Glutamatergic neuron (in vitro differentiated cells): ENCODE measurements at places on chromosomes 16 and 17.

GRCh38 chr17:17078832-17079231, 36.6 kb downstream of the MPRIP start:
- peak; percentile 2 for DNase-seq

GRCh38 chr17:4109449-4109848, 33.4 kb downstream of the ZZEF1 start:
- DNase-seq = no peak

GRCh38 chr16:71746442-71747046, 22.0 kb upstream of the PHLPP2 start:
- no peak for DNase-seq

- DNase-seq = no peak
These were observed 41.0 kb downstream of the OTOA start for GRCh38 chr16:21704733-21705132.

DNA sequence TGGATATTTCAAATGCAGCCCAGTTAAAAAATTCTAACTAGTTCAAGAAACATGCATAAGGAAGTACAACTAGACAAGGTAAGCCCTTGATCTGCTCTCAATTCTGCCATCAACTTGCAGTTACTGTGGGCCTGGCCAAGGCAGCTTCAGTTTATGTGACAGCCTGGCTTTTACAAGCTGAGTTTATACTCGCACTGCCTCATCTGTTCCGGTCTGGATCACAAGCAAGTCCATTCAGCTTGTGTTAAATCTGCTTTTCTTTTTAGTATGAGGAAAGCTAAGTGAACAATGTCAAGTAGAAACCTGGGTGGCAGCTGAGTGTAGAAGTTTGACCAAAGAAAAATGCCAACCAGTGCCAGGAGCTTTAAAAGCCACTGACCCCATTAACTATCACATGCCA, 76.6 kb upstream of the CORO6 start:
- DNase-seq = no peak

DNA sequence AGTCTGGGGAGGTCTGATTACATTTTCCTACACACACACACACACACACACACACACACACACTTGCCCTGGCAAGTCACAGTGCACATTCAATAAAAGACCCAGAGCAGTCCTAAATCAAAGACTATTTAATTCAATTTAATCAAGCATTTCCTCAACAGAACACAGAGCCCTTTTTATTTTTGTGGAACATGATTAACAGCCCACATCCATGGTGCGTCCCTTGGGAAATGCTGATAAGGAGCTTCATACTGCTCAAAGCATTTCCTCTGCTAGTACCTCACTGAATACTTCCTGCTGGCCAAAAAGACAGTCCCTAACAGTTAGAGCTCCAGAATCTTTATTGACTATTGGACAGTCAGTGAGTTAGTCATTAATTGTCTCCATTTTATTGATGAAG, 43.1 kb upstream of the MYH10 start:
- DNase-seq = no peak

GRCh38 chr16:25158401-25158800, 46.9 kb downstream of the LCMT1 start:
- no peak for DNase-seq

- DNase-seq = no peak
These were observed 44.0 kb downstream of the SDK2 start for GRCh38 chr17:73600103-73600871.

DNA sequence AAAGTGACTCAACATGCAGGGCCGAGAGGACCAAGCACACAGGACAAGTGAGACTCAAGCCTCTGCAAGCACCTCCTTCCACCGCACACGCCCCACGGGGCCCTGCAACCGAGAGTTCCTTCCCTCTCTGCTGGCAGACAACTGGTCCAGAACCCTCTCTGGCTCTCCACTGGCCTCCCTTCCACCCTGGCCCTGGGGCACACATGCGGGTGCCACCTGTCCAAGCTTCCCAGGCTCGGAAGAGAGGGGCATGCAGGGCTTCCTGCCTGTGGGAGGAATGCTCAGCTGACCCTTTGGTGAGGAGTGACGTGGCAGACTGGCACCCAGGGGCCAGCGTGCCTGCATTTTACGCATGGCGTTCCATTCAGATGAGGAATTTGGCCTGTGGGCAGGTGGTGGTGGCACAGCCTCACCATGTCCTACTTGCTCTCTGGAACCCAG, 59.8 kb downstream of the PIPOX start:
- no peak for DNase-seq

DNA sequence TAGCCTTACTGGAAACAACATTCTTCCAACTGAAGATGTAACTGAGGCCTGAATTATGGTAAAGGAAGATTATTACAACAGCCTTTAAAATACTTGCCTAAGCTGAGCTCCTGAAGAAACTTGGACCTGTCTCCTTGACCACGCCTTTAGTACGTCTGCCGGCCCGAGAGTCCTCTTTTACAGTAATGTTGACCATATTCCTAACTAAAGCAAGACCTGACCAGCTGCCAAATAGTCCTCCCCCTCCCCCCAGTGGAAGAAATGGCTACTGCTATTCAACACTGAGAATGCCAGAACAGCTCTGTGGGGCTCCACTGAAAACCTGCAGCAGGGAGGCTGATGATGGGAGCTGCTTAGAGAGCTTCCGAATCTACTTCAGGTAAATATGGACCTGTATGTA, 12.6 kb upstream of the FOXJ1 start:
- no peak for DNase-seq

- no peak for DNase-seq
These were observed 42.2 kb downstream of the ATP2C2 start for GRCh38 chr16:84410361-84411138.
